ENCODE measurements at places on chromosomes 6 and 20.

- no peak for DNase-seq
Measured at GRCh38 chr6:132764370-132764769, 6.7 kb upstream of the VNN2 start.

DNA sequence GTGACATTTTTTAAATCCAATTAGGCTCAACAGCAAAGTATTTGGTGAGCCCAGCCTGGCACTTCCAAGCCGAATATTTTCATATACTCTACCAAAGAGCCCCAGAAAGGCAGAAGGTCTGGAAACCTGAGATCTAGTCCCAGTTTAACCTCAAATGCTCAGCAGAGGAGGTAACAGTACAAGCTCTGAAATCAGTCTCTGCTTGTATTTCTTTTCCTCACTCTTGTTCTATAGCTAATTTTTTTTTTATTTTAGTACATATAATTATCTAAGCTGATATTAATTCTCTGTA lies 9.1 kb downstream of the SOD2 start:
- DNase-seq = no peak

DNA sequence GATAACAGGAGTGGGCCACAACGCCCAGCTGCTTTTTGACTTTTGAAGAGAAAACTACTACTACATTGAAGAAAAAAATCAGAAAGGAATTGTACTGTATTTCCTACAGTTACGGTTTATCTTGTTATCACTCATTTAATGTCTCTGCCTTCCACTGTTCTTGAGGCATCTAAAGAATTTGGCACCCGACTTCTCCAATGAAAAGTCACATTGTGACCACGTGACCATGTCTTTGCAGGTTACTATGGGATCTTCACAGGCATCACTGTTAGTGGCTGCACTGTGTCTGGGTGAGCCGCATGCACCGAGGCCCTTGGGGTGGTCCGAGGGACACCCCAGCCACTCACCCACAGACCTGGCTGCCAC lies 26.8 kb downstream of the RRBP1 start:
- no peak for DNase-seq

DNA sequence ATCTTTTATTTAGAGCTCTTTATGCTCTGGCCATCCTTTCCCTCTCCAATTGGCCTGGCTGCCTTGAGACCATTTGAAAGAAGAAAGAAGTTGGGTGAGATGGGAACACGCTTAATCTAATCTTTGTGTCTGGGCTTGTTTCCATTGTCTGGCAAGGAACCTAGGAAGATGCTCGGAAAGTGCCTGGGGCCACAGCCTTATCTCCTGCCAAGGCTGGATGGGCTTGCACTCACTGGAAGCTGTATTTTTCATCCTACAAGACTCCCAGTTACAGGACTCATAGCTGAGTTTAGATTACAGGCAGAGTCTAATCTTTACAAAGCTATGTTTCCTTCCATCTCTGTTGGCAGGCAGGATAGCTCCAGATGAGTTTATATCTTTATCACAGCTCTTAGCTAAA lies 33.1 kb upstream of the CDYL start:
- no peak for DNase-seq

DNA sequence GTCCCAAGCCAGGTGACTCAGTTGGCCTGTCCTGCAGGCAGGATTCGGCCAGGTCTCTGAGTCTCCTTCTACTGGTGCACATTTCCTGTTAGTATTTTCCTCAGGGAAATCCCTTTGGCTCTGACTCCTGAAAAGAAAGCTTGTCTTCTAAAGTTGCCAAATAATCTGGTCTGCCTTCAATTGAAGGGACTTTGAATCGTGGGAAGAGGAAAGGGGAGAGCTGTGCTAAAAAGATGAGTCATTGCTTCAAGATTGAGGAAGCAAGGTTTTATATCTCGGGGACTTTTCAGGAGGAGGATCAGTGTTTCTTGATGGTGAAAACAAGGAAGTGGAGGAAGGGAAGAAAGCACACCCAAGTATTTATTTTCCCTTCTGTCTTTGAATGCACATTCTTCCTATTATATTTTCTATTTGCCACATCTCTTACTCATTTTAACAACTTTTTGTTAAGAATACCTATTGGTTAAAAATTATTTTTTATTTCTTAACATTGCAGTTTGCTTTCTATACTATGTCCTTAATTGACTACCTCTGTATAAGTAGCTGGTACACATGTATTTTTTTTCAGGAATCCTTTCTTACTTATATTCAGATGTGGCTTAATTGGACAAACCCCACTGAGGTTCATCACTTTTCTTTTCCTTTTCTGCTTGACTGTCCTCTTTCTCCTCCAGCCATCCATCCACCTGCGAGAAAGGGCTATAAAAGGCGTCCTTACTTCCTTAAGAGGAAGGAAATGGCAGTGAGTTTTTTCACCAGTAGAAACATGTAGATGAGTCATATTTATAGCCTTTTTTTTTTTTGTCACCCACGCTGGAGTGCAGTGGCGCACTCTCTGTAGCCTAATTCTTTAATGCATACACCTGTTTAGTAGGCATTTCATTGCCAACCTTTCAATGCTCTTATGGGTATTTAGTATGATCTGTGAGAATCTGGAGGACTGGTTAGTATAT lies 15.0 kb upstream of the IFNGR1 start:
- no peak for DNase-seq

DNA sequence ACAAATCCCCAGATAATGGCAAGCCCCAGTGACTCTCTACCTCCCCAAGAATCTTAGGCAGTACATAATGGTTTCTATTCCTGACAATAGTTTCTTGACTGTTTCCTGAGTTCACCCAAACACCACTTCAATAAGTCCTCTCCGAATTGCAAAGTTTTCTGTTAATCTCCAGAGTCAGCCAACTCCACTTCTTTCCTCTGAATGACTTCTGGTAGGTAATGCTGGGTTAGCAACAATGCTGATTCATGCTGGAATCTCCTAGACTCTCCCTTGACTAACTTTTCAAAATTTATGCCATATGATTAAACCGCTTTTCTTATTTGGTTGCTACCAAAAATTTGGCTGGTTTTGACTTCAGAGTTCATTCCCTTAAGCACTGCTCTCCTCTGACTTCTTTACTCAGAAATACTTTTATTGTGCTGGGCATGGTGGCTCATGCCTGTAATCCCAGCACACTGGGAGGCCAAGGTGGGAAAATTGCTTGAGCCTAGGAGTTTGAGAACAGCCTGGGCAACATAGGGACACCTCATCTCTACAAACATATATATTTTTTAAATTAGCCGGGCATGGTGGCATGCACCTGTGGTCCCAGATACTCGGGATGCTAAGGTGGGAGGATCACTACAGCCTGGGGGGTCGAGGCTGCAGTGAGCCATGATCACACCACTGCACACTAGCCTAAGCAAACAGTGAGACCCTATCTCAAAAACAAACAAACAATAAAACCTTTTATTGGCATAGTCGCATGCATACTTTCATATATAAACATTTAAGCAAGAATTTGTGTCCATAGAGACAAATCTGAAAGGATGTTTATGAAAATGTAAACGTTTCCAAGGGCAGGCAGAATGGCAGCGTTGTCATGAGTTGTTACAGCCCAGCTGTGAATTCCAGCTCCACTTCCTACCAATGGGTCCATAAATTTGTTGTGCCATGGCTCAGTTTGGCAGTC lies 249.3 kb upstream of the PLN start:
- no peak for DNase-seq

- no peak for DNase-seq
Measured at GRCh38 chr20:15563836-15564235, 1009.4 kb downstream of the KIF16B start.

DNA sequence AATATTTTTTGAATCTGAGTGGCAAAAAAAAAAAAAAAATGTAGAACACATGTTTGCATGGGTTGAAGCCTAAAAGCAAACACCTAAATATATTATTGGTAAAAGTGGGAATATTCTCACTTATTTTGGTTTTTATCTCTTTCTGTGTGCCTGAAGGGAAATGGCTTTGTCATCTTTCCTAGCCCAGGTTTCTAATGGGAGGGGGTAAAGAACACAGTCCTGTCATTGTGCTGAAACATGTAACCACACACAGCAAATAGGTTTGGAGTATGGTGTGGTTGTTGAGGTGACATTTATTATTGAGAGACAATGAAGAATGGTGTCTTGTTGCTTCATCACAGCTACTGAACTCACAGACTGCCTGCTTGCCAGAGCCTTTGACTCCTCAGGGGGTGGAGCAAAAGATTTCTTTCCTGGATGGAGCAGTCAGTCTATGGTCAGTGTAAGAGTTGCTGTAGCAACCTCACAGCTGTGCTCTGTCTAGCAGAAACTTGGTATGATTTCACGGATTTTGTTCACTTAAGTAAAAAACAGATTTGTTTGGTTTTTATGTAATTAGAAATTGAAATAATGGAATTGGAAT lies 70.2 kb downstream of the CEP57L1 start:
- no peak for DNase-seq

- DNase-seq = no peak
Measured at GRCh38 chr6:22952097-22952496, 382.7 kb downstream of the HDGFL1 start.

DNA sequence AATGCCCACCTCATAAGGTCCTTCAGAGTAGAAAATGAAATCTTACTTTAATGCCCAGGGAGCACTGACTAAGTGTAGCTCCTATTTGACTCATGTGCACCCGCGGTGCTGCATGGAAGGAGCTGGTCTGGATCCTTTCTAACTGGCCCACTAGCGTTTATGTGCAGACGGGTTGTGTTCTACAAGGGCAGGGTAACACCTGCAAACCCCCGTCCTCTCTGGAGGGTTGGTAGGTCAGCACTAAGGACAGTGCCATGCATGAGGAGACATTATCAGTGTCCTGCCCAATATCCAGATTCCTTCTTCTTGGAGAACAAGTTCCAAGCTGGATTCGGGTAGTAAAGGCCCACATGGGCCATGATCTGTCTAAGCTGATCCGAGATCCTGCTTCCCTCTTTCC lies 140.3 kb downstream of the ANKRD60 start:
- DNase-seq = no peak

- DNase-seq = no peak
Measured at GRCh38 chr20:13102237-13102636, 93.5 kb downstream of the SPTLC3 start.

DNA sequence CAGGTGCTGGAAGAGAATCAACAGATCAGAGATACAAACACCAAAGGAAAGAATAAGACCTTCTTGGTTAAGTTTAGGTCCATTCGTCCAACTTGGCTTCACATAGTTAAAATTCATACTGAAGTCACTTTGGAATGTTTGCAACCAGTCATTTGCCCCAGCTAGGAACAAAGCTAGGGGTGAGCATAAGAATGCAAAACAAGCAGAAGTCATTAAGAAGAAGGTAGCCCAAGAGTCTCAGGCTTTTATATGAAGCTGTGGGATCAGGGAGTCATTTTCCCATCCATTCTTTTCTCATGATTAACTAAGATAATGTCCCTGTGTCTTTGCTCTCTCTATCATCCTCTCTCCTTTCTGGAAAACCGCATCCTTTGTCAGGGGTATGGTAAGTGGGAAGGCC lies 51.5 kb upstream of the TMEM170B start:
- no peak for DNase-seq

DNA sequence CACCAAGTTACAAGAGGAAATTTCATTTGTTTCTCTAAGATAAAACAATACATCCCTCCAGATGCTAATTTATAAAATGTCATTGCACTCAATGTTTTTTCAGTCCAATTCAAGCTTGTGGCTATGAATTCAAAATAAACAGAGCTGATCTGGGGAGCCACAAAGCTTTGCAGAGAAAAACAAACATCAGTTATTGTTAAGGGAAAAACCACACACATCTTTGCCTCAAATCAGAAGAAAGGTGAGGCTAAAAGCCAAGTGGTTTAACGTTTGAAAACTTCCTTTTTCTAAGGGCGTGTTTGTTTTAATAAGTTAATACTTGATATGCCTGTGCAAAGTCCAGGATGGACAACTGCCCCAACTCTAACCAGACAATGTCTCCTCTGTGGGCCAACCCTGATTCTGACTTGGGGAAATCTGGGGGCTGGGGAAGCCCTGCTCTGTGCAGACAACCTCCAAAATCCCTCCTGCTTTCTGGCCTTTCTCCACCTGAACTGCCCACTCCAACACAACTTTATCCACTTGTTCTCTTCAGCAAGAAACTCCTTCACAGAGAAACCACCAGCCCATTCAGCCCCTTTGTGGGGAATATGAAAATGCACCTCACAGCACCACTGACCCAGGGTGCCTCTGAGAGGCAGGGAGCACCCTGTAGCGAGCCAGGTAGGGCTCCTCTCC lies 44.6 kb upstream of the NT5E start:
- DNase-seq = no peak

DNA sequence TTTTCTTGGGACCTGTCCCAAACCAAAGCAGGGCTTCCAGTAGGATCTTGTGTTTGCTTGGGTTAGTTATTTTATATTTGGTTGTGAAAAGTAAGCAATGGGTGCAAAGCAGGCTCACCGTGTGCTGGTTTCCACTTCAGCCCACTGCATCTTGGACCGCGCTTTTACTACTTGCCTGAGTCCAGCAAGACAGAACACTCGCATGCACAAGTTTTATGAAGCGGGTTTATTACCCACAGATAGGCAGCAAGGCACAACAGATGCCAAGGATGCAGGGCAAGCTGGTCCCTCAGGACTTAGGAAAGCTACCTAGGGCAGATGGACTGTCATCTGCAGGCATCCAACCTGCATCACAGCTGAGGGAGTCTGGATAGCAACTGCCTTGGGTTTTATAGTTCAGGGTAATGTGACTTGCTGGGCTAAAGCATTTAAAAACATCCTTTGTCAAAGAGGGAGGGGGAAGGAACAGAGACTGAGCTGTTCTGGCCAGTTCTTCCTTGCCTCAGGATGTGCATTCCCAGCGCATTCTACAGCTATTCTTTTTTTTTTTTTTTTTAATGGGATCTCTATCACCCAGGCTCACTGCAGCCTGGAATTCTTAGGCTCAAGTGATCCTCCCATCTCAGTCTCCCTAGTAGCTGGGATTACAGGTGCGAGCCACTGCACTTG lies 18.5 kb downstream of the CITED2 start:
- DNase-seq = no peak

GRCh38 chr6:129608886-129609537 lies 101.0 kb downstream of the ARHGAP18 start:
- no peak for DNase-seq

- DNase-seq = no peak
Measured at GRCh38 chr20:44746367-44747165, 901 bp downstream of the KCNK15 start.

DNA sequence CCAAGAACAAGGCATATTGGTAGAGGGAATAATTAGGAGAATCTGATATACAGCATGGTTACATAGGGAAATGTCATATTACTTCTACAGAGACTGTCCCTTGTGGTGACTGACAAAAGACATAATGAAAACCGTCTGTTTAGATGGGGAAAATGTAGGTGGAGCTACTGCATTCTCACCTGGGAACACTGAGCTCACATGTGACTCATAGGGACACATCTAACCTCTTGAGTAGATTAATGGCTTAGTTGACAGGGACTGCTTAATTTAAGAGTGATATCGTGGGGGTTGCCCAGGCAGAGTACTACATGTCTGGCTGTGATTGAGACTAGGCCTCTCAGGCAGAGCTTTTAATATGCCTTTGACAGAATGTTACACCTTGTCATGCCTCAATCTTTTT lies 235.3 kb upstream of the ZFP64 start:
- no peak for DNase-seq

- DNase-seq = no peak
Measured at GRCh38 chr6:136471372-136471771, 78.8 kb downstream of the MAP7 start.

DNA sequence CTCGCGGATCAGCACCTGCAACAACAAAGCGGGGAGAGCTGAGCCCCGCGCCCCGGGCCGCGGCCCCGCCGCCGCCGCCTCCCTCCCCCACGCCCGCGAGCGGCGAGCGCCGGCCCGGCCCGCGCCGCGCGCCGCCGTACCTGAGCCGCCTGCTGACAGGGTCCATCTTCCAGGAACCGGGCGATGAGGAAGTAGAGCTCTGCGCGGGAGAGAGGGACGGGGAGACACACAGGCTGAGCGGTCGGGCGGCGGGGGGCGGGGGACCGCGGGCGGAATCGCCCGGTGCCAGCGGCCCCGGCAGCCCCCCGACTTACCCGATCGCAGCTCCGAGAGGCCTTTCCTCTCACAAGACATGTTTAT lies 359 bp downstream of the PHIP start:
- no peak for DNase-seq

Measured in stimulated activated CD8-positive, alpha-beta memory T cell treated with anti-CD3 and anti-CD28 coated beads, Interleukin-7, amount 100 ng/mL, for 1 hour (primary cell).